ENCODE measurements at places on chromosomes 2 and 18.

DNA sequence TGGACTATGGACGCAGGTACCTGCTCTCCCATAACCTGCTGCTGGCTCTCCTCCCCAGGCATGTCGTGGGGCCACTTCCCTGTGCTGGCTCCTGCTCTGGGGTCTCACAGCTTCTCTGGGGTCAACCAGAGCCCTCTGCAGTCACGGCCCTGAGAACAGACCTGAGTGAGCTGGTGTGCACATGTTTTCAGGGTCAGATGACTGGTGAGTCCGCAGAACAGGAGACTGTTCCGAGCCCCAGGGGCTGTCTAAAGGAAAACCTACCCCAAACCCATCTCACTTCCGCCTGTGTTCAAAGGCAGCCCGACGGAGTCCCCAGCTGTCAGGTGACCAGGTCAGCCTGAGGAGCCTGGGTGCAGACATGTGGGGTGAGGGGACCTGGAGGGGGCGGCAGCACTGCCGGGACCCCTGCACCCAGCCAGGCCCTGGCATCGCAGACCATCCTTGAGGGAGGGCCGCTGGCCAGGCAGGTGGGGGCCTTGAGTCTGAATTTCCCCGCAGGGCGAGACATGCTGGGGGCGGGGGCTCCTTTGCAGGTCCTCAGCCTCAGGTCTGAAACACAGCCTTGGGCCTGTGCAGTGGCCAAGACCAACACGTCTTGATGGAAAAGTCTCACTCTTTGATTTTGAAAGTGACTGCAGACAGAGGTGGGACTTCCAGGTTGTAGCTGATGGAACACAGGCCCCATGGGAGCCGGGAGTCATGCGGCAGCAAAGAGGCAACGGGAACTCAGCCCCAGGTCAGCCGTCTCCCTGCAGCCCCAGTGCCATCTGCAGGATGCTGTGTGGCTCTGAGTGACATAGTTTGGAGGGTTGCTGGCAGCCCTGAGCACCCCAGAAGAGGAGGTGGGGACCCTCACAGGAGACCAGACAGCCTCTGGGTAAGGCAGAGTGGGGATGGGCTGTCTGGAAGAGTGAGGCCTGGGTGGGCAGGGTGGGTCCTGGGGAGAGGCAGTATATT, 65.3 kb downstream of the TWIST2 start:
- no peak for DNase-seq

DNA sequence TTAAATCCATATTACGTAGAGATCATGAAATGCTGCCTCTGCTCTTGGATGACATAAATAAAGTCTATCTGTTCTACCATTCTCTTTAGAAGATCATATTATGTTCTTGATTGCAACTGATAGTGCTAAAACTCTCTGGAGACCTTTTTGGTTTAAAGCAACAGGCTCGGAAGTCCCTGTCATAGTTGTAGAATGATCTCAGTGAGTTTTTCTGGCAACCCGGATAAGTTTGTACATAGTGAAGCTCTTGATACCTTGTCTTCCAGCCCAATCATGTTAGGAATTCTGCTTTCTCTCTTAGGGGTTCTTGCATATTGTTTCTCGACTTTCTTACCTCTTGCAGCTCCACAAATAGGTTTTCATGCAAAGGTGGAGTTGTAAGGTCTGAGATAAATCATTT, 156.1 kb downstream of the TTC27 start:
- no peak for DNase-seq

DNA sequence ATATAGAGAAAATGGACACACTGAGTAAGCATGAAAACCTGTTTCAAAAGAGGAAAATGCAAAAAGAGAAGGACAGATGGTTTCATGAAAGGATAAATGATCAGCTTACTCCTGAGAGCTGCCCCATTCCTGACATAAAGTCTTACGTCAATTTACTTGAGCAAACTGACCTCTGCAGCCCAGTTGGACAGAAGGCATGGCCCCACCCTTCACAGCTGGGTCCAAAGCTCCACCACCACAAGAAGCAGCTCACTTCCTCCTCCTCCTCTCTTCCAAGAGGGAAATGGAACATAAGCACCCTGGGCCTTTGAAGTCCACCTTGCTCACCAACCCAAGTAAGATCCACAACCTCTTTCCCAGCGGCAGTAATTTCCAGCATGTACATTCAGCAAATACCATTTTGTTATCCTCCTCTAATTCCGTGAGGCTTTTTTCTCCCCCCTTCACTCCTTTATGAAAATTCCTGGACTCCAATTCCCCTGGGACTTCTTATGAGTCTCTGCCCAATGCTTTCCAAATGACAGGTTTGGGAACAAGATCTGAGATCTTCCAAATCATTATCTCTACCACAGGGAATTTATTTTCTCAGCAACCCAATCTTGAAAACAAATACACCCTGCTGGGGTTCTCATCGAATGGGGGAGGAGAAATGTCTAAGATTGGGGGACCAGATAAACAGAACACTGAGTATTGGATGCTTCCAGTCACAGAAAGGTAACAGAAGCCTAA, 10.1 kb downstream of the COL4A4 start:
- DNase-seq, result no peak

- DNase-seq, result no peak
Measured at GRCh38 chr2:68452158-68452900, 14.8 kb downstream of the FBXO48 start.

DNA sequence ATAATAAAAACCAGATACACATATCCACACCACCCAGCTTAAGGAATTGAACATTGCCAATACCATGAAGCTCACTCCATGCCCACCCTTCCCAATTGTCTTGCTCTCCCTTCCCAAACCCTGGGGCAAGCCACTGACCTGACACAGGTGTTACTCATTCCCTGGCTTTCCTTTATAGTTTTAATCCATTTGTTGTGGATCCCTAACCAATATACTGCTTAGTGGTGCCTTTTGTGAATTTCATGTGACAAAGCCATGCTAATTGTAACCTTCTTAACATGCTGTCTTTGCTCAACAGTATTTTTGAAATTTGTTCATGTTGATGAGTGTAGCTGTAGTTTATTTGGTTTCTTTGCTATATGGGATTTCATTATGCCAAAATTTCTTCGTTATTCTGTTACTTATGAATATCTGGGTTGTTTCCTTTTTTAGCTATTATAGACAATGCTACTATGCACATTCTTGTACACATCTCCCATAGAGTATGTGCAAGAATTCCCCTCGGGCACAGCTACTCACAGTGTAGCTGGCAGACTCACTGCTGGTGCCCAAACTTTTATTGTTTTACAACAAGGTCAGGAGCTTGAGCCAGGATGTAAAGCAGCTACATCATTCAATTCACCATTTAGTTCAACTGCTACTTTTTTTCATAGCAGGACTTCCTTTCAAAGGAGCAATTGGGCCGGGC, 90.8 kb upstream of the ATL2 start:
- no peak for DNase-seq

DNA sequence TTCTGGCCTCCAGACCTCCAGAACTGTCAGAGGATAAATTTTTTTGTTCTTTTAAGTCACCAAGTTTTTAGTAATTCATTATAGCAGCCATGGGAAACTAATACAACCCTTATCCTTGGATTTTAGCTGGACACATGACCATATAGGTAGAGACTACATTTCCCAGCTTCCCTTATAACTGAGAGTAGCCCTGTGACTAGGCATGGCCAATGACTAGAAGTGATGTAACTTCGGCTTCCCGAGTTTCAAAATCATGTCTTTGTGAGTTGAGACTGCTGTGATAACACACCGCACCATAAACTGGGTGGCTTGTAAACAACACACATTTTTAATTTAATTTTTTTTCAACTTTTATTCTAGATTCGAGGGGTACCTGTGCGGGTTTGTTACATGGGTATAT, 134.0 kb upstream of the SERTAD2 start:
- no peak for DNase-seq

DNA sequence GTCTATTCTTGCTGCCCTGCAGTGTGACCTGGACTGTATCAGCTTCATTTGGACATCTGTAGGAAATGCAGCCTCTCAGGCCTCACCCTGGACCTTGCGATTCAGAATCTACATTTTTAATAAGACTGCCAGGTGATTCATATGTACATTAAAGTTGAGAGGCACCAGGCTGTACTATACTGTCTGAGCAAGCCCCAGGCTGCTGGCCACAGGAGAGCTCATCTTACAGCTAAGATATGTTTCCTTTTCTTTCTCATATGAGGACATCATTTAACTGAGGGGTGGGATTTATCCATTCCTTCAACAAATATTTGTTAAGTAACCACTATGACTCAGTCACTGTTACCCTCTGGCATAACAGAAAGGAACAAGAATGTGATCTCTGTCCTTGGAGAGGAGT, 78.2 kb upstream of the GCFC2 start:
- no peak for DNase-seq

GRCh38 chr18:41121116-41121826, 833.8 kb upstream of the PIK3C3 start:
- DNase-seq, result no peak

GRCh38 chr2:37326285-37326684, 1.7 kb upstream of the PRKD3 start:
- DNase-seq, result no peak

DNA sequence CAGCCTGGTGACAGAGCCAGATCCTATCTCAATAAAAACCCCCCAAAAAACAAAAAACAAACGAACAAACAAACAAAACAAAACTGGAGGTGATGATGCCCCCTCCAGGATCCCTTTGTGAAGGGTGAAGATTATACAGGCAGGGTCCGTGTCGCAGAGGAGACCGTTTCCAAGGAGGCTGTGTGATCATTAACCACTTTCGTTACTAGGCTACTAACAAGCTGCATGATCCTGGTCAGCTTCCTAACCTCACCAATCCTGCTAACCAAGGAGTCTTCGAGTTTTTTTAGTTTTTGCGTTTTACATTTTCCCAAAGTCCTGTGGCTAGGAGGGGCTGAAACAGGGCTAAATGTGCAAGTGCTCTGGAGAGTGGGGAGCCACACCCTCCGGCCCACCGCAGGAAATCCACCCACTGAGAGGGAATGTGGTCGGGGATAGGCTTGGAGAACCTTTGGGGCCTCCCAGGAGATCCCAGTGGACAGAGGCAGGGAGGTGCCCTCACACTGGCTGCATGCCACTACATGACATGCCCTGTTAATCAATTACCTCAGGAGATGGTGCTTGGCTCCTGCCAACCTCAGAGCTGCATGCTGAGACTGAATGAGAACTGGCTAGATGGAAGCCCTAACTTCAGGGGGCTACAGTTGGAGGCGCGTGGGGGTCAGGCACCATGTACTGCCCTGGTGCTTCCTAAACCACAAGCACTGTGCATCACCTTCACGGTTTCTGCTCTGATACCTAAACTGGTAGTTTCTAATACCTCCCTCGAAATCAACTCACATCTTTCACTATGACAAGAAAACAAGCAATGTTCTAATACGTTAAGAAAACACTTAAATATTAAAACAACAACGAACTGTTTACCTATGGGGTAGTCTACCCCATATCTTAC, 67.5 kb upstream of the RGPD5 start:
- DNase-seq, result no peak

GRCh38 chr18:48835119-48835518, 115.6 kb downstream of the SMAD7 start:
- DNase-seq, result no peak

GRCh38 chr2:22995576-22995975, 389.4 kb upstream of the KLHL29 start:
- no peak for DNase-seq

DNA sequence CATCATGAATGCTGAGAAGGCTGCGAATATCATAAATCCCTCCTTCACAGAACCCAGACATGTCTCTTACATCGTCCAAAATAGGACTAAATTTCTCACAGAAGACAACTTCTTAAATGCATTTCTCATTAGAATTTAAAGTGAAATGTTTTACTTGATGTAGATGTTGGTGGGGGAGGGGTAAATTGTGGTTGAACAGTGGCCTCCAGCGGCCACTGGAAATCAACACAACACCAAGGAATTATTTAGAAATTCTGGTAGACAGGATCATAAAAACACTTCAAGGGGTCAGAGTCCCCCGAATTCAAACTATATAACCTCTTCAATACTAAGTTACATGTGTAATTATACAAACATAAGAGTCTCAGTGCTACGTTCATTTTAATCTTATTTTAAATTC, 135.9 kb downstream of the ABCA12 start:
- no peak for DNase-seq

DNA sequence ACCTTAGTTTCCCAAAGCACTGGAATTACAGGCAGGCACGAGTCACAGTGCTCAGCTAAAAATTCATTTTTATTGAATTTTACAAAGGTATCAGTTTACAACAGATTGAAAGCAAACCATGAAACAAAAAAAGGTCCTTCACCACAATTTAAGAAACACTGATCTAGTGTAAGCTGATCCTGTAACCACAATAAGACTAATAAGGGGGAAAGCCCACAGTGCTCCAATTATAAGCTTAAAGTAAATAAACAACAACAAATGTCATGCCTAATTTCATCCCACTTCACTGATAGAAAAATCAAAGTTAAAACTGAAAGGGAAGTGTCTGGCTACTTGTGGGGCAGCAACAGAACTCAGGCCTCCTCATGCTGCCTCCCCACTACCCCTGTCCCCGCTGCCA, 49.2 kb downstream of the ICA1L start:
- no peak for DNase-seq

DNA sequence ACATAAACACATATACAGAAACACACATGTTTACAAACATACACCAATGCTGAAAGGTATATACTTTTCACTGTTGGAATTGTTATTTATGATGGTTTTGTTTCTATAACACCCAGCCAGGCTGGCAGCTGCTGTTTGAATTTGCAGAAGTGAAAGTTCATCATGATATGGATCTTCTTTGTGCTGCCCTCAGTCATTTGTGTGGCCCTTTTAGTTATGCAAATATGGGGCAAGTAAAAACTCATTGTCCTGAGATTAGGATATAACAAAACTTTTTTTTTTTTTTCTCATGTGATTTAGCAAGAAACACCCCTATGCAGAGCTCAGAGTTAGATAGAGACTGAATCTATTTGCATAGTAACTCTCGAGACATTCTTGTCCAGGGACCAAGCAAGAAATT, 714.1 kb downstream of the KCNJ3 start:
- DNase-seq, result no peak

GRCh38 chr2:113175042-113175628, 1.4 kb downstream of the PSD4 start:
- peak; percentile 37 for DNase-seq

DNA sequence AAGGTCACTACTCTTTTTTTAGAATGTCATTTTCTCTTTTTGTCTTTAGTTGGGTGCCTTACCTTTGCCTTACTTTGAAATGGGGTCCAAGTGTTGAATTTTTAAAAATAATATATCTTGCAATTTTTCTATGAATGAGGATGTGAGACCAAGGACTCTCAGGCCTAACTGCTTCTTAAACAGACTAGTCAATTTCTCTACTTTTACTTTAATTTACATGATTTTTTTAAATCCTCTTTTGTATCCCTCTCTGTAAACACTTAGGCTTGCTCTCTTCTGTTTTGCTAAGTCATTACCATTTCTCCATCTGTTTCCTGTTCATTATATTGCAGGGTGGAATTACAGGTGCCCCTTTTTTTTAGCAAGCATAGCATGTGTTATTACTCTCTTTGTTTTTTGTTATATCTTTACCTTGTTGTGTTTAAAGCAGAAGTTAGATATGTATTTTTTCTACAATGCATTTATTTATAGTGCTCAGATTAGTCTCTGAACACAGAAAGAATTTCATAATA, 261.8 kb downstream of the SPAG16 start:
- no peak for DNase-seq
